Naive thymus-derived CD8-positive, alpha-beta T cell (primary cell): ENCODE measurements at places on chromosomes 2 and 18.

- DNase-seq = no peak
These were observed 87.4 kb downstream of the RNF144A start for GRCh38 chr2:7004636-7005035.

DNA sequence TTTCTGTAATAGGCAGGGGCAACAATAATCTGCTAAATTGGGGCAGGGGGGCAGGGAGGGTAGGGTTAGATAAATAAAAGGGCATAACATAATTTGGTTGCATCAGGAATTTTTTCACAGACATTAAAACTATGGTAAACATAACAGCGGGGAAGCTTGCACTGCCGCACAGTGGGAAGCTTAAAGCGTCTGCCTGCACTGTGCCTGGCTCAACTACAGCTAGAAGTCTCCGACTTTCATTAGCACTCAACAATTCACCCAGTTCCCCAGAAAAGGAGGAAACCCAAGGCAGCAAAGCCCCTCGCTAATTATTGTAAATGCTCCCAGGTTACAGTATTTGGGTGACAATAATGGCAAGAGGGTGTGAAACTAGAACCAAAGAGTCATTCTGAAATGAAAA is 562.9 kb downstream of the ARHGAP15 start:
- no peak for DNase-seq

DNA sequence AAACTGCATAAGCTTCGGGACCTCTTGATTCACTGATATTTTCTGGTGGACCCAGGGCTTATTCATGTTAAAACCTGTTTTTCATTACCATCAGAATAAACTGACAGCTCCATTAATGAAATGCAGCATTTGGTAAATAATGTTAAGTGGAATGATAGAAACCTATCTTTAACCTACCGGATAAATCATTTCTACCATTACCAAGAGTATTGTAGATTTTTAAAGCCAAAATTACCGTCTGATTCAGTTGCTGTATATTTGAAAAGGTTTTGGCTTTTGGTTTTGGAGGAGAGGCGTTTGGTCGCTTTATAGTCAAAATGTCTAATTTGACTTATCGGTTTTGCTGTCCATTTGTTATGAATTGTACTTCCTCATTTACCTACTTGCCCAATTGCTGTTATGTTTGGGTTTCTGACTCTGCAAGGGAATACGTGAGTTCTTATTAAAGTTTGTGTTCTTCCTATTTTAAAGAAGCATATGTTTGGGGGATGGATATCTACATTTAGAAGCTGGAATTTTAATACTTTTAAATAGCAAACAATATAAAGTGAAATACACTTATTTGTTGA is 1.0 kb upstream of the CUL3 start:
- DNase-seq = no peak

- no peak for DNase-seq
These were observed 106.4 kb upstream of the NCKAP5 start for GRCh38 chr2:133674433-133675331.

- DNase-seq = no peak
These were observed 149.0 kb downstream of the ADCYAP1 start for GRCh38 chr18:1053331-1054315.

DNA sequence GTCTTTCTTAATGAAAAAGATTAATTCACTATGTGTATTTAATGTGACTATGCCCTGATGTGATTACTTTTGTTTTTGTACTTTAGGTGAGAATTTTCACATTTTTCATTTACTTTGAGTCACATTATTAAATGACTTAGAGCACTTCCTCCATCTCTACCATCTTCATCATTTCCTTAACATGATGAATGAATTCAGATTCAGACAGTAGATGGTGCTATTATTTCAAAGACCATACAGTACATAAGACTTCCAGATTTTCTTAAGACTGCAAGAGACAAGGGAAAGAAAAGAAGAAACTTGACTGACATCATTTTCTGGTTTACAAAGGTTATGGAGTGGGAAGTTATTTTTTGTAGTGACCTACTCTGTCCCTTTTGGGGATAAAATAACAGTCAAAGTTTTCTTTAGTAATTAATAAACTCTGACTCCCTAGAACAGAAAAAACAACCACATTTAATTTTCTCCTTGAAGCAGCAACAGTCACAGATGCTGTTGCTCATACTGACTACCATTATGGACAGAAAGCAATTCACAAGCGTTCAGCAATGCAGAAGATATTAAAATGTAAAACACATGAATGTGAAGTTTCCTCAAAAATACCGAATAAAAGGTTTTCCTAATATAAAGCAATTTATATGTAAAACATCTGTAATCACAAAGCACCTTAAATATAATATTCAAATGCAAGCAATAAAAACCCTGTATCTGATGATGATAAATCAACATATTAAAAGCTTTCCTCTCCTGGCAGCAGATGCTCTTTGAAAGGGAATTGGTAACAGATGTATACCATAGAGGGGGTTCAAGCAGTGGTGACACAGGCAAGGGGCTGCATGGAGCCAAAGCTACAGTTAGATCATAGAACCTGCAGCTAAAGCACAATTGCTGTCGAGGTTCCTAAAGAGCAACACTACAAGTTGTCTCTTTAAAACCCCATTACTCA is 1010.9 kb upstream of the NXPH2 start:
- no peak for DNase-seq

DNA sequence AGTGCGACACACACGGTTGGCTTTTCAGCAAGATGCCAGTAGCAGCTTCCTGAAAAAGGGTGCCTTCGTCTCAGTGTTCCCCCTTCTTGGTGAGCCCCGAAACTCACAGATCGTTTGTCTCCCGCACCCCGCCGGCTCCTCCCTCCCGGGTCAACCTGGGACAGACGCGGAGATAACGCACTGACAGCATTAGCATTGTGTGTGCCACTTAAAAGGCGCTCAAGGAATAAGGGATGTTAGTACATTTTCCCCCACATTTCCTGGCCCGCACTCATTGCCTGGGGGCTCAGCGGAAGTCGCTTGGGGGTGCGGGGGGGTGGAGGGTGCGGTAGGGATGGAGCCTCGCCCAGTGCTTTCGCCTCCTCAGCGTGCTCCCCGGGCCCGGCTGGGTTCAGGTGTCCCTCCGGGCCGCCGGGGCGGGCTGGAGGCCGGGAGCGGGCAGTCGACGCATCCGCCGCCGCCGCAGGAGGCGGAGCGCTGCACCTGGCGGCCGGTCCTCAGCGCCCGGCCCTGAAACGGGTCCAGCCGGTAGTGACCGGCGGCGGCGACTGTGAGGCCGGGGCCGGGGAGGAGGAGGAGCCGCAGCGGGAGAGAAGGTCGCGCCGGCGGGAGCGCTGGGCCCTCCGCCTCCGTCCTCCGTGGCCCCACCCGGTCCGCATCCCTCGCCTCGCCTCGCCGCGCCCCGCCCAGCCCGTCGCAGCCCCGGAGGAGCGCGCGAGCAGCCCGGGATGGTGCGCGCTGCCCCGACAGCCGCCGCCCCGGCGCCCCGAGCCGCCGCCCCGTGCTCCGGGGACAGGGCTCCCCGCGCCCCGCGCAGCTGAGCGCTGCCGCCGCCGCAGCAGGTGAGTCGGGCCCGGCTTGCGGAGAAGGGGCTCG is at the start of gene MFSD6:
MFSD6 (plus strand) TSS at position 694 of the 876 bp plus-strand sequence. CDS start 27,675 bp downstream, outside the sequence.
- no peak for DNase-seq

GRCh38 chr2:7830616-7831015 is 851.2 kb upstream of the ID2 start:
- DNase-seq = no peak

- DNase-seq = no peak
These were observed 12.2 kb downstream of the GPR17 start for GRCh38 chr2:127658146-127658545.

- DNase-seq = no peak
These were observed 222.5 kb downstream of the FAM210A start for GRCh38 chr18:13503836-13504235.

DNA sequence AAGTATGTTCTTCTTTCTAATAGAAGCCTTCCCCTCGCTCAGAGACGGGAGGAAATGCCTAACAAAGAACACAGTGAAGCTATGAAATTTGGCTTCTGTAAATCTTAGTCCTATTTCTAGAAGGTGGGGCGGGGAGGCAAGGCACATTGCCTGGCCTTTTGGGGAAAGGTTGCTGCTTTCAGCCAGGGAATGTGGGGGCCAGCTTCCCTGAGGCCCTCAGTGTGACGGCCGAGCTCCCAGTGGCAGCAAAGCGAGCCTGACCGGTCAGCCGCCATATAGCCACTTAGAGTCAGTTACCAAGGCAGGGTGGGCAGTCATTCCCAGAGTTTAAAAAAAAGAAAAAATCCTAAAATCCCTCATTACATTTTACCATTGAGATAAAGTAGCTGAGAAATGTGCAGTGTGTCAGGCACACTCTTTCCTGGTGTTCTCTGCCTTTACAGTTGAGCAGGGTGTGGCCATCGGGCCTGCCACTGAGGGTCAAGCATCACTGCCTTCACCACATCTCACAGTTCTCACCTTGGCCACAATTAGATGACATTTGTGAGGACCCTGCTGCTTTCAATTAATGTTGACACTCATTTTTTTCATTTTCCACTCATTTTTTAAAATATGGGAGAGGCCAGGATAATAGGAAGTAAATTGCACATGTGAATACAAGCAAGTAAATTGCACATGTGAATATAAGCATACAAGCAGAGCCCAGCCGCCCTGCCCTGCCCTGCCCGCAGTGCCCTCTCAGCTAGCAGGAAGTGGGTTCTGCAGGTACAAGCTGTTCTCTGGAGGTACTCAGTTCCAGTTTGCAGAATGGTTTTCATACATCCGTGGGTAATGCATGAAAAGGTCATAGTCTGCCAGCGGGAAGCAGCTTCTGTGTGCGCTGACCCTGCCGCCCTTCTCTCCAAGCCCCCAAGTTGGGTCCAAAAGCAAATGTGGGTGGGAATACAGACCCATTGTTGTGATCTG is 76.9 kb downstream of the WDSUB1 start:
- DNase-seq = peak; percentile 73

GRCh38 chr2:206804326-206804725 is 38.9 kb downstream of the FASTKD2 start:
- DNase-seq = no peak

DNA sequence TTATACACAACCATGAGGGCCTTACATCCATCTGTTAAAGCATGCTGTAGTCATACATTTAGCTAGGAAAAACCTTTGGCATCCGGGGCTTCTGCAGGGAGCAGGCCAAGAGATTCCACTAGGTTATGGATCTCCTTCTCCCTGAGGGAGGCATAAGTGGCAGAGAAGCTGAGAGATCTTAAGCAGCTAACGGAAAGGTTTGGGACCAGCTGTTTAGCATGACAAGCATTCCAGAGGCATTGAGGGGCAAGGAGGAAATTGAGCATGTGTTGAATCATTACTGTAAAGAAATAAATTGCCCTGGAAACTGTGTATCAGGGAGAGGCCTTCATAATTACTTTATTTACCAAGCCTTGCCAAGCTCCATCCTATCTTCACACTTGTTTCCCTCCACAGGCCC is 643.1 kb downstream of the CNTNAP5 start:
- DNase-seq = no peak

DNA sequence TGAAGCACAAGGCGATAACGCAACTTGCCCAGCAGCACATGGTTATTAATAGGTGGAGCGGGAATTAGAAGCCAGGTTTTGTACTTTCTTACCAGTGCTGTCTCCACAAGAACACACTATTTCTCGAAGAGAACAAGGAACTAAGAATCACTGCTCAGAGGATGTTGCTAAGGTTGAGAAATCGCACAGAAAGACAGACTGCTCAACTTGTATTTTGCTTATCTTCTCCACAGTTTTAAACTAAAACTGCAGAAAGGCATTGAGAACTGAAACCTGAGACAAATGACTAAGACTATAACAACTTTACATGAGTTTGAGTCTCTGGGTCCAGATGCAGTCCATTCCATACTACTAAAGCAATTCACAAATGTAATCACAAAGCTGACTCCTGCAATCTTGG is 6.2 kb downstream of the PRKD3 start:
- no peak for DNase-seq

GRCh38 chr2:137333386-137334165 is 568.2 kb downstream of the THSD7B start:
- no peak for DNase-seq

GRCh38 chr2:191023235-191023679 is 9.3 kb upstream of the STAT1 start:
- DNase-seq = no peak

GRCh38 chr2:239797316-239797715 is 227.8 kb downstream of the NDUFA10 start:
- no peak for DNase-seq

DNA sequence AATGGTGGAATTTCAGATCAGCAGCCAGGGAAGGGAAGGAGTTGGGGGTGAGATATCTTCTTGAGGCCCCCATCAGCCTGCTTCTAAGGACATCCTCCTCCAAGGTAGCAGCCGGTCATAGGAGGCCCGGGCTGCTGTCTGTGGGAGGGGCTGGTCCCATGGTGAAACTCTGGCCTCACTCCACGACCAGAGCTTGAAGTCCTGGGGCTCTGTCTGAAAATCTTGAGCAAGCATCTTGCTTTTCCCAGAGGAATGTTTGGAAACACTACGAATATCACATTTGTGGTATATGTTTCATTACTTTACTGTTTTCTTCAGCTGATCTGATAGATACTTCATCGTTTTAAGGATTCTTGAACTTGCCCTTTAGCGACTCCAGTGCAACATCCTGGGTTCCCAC is 103.7 kb downstream of the CTAGE1 start:
- no peak for DNase-seq

DNA sequence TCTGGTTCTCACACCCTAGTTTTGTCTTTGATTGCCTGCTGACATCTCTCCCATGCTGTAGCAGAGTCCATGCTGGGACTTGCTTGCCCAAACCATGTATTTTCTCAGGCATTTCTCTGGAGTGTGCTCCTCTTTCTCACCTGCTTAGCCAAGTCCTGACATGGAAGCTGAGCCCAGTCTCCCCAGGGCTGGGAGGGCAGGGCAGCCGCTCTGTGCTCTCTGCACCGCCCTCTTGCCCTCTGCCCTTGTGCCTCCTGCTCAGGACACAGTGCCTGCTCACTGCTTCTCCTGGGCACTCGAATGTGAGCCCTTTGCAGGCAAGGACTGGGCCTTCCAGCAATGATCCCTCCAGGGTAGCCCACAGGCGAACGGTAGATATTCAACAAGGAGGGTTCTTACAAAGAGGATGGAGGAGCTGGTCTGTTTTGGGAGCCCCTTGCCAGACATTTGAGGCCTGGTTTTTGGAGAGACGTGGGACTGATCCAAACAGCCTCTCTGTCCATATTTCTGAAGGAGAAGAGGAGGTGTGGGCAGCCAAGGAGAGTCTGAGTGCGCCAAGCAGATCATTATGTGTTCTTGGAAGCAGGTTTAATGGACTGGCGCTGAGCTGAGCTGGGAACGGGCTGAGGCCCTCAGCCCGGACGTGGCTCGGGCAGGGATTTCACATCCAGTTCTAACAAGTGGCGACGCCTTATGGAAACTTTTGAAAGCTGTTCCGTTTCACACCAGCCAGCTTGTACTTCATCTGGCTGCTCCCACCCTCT is 4.0 kb downstream of the SLC14A2 start:
- DNase-seq = no peak

DNA sequence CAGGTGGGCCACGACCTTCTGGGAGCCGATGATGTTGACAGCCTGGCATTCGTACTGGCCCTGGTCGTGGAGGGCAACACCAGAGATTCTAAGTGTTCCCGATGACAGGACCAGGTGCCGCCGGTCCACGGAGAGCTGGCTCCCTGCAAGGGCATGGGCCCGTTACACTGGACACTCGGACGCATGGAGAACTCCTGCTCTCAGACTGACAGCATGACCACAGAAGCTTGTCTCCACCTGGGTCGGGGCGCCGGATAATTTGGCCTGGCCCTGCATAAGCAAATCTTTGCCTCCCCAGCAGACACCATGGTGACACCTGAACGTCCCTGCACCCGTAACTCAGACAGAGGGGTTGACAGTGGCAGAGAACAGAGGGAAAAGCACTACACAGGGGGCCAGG is 80.7 kb downstream of the PXDN start:
- no peak for DNase-seq
